ENCODE measurements at places on chromosomes 2 and 18.

DNA sequence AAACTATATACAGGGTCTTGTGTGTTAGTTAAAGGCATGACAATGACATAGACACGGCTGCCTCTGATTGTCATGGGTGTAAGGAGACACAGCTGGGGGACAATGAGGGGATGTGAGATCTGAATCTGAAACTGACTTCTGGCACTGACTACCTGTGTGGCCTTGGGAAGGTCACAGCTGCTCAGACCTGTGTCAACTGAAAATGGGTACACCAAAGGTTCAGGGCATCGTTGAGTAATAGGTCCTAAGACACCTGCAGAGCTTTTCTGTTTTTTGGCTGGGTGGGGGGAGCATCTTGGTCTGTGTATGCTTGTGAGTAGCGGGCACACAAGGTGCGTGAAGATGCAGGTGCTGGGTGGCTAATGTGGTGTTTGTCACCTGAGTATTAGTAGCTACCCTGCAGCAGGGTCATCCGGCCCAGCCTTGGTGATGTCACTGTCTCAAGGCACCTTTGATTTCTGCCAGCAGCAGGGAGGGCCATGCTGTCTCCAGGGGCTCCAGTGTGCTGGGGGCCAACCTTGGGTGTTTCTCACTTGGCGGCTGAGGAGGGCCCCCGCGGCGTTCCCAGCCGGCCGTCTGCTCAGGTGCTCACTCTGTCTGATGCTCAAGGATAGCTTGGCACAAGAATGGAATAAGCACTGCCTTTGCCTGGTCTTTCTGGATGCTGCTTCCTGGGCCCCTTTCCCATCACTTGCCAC is 53.1 kb upstream of the HS6ST1 start:
- no peak for ATAC-seq

DNA sequence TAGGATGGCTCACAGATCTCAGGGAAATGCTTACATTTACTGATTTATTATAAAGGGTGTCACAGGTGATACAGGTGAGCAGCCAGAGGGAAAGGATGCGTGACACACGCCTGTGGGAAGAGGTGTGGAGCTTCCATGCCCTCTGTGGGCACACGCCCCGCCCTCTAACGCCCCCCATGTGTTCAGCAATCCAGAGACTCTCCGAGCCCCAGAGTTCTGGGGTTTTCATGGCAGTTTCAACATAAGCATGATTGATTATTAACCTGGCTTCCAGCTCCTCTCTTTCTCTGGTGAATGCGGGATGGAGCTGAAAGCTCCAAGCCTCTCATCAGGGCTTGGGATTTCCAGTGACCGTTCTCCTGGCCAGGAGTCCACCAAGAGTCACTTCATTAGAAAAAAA is 34.3 kb upstream of the ODC1 start:
- no peak for ATAC-seq

- peak; percentile 39 for ATAC-seq
These were observed 864.6 kb upstream of the FSHR start for GRCh38 chr2:50018921-50019320.

DNA sequence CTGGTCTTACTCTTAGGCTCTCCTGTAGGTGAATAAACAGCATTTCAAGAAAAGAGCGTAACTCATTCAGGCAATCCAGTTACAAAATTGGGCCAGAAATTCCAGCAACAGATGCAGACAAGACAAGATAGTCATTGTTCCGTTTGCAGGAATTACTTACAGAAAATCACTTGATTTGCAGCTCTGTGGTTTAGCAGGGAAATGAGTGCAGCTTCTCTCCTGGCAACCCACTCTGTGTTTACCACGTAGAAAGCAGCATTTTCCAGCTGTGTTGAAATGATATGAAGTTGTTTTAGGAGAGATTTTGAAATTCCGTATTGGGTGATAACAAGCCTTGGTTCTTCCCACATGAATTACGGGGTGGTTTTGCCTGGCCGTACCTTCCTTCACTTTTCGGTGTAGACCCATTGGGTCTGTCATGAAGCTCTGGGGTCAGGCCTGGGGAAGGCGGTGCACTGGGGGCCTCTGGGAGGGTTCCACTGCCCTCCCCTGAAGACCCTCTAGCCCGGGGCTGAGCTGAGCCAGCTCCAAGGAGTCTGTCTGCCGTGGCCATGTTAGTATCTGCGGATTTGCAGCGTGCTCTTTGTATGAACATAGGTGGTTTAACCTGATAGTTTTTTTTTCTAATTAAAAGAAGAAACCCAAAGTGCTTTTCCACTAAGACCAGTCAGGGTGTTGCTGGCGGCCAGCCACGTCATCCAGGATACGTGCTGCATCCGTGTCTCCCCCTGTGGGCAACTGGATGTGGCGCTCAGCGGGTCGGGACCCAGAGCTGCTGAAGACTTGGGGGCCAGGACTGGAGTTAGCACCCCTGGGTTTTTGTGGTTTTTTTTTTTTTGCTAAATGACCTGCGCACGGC is 58.9 kb upstream of the KCNG2 start:
- no peak for ATAC-seq

DNA sequence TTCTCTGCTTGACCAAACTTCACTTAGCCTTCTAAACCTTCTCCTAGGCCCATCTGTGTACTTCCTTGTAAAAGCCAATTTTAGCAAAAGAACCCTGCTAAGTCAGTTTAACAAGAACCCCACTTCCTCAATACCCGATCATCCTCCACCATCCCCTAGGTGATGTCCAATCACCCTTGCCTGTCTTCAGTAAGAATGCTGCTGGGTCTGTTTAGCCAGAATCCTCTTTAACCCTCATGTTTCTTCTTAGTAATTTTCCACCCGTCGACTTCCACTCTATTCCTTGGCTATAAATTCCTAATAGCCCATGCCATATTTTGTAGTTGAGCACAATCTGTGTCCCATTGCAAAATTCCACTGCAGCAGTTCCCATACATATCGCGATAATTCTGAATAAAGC is 780.0 kb upstream of the RAB6C start:
- no peak for ATAC-seq

All from gastroesophageal sphincter (tissue), 4 donors.